Stimulated activated CD4-positive, alpha-beta T cell treated with anti-CD3 and anti-CD28 coated beads, Interleukin-1b, Interleukin-23, amount 100 ng/mL, for 1 hour (primary cell): ENCODE measurements at places on chromosomes 7 and 10.
A peak's percentile ranks its signal among the peaks of the same experiment; 100 is the strongest.

DNA sequence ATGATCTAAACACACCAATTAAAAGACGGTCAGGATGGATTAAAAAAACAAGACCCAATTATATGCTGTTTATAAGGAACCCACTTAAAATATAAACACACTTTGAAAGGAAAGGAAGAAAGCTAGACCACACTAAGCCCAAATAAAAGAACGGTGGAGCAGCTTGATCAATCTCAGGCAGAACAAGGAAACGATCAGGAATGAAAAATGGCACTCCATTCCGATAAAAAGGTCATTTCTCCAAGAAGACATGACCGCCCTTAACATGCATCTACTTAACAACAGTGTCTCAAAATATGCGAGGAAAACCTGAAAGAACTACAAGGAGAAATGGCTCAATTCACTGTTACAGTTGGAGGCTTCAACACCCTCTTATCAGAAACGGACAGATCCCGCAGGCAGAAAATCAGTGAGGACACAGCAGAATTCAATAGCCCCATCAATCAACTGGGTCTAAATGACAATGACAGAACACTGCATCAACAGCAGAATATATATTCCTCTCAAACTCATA is 210.0 kb downstream of the MAD1L1 start:
- DNase-seq: no peak

DNA sequence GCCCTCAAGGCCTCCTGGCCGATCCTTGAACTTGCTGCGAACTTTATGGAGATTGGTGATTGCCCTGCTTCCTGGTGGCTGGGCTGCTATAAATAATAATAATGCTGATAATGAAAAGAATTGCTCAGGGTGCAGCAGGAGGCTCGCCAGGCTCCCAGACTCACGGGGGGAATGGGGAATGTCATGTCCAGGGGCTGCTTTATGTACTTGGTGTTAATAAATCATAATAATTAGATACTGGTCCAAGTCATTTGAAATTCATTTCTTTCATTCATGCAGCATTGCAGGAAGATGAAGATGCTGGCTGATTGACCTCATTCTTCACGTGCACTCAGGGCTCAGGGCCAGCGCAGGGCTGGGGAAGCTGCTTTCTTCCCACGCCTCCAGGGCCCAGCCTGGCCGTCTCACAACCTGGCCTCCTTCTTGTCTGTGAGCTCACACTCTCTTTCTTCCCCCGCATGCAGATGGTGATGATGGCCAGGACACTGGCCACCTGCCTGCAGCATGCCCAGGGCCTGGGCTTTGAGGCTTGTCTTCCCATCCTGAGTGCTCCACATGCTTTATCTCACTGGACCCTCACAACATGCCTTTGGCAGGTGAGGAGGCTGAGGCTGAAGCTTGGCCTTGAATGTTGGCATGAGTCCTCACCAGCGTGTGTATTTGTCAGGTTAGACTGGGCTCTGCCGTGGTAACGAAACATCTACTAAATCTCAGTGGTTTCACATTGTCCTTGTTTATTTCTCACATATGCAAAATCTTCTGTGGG is 138.4 kb upstream of the TNS3 start:
- no peak for DNase-seq

GRCh38 chr7:8592167-8592566 is 158.8 kb downstream of the NXPH1 start:
- no peak for DNase-seq

DNA sequence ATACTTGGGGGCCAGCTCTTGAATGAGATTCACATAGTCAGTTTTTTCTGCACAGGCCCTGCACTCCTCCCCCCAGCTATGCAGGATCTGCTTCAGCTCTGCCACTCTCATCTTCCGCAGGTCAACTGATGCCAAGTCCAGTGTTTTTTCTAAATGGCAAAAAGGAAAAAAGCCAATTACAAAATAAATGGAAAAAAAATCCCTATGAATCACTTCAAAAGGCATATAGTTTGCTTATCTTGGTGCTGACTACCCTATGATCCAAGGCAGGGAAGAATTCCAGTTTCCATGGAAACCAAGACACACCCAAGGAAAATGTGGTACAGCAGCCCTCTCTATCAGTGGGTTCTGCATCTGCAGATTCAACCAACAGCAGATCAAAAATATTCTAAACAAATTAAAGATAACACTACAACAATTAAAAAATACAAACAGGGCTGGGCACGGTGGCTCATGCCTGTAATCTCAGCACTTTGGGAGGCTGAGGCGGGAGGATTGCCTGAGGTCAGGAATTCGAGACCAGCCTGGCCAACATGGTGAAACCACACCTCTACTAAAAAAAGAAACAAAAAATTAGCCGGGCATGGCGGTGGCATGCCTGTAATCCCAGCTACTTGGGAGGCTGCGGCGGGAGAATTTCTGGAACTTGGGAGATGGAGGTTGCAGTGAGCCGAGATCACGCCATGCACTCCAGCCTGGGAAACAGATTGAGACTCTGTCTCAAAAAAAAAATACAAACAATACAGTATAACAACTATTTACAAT is 17.6 kb downstream of the CDNF start:
- no peak for DNase-seq

DNA sequence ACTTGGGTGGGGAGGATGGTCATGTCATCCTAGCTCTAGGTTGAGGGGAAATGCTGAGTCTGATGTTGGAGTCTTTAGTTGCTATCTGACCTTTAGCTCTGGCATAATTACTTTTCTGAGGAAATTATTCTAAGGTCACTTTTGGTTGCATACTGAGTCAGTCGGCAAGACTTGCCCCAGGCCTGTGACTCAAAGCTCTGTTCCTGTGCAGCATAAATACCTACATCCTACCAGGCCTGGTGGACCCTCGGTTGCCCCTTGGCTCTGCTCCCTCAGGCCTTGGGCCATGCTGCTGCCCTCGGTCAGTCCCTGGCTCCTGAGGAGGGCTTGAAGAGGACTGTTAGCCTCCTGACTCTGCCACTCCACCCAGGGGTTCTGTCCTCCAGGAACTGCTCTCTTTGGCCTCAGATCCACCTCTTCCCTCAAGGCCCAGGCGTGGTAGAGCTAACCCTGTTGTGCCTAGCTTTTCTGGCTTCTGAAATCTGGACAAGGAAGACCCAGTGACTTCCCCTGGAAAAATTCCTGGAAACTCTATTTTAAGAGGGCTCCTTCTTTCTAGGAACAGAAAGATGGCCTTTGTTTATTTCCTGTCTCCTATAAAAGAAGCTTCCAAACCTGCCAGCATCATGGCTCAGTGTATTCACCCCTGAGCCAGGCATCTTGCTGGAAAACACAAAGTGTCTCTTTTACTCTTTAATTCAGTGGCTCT is 71.2 kb downstream of the TMEM178B start:
- no peak for DNase-seq

DNA sequence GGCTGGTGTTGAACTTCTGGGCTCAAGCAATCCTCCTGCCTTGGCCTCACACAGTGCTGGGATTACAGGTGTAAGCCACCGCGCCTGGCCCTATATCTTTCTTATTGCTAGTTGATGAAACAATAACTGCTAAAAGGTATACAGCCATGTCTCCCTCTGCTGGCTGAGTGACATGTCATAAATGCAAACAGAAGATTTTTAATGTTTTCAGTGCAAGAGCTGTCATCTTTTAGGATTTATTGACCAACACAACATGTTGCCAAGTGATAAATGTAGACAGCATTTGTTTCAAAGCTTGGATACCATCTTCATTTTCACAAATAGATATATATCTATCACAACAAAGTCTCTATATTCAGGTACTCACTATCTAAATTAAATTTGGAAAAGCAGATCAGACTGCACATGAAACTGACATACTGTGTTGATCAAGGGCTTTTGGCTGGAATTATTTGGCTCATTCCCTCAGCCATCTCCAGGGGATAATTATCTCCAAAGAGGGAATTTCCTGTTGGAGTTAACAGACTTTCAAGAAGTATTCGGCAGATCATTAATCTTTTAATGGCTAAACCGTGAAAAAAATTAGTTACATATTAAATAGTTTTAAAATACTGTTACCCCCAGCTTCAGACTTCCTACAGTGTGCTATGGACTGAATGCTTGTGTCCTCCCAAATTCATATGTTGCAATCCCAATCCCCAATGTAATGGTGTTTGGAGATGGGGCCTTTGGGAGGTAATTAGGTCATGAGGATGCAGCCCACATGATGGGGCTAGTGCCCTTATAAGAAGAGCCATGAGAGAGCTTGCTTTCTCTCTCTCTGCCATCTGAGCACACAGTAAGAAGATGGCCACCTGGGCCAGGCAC is 41.3 kb upstream of the SRPK2 start:
- DNase-seq: peak; percentile 9

DNA sequence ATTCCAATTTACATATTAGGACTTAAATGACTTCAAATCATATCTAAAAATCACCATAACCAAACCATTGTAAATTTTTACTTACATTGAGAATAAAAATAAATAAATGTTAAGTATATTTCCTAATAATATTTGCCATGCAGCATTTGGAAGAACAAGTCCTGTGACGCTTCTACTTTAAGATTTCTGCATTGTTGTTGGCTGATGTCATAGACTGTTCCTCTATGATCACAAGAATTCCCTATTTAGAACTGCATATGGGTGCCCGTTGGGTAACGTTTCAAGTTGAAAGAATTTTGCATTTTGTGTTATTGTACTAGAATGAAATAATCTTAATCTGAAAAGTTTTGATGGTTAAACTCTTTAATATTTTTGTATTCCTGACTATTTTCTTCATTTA is 5.1 kb upstream of the ITGB1 start:
- no peak for DNase-seq
